WERI-Rb-1 (cell line): ENCODE measurements at places on chromosomes 13 and 19.

DNA sequence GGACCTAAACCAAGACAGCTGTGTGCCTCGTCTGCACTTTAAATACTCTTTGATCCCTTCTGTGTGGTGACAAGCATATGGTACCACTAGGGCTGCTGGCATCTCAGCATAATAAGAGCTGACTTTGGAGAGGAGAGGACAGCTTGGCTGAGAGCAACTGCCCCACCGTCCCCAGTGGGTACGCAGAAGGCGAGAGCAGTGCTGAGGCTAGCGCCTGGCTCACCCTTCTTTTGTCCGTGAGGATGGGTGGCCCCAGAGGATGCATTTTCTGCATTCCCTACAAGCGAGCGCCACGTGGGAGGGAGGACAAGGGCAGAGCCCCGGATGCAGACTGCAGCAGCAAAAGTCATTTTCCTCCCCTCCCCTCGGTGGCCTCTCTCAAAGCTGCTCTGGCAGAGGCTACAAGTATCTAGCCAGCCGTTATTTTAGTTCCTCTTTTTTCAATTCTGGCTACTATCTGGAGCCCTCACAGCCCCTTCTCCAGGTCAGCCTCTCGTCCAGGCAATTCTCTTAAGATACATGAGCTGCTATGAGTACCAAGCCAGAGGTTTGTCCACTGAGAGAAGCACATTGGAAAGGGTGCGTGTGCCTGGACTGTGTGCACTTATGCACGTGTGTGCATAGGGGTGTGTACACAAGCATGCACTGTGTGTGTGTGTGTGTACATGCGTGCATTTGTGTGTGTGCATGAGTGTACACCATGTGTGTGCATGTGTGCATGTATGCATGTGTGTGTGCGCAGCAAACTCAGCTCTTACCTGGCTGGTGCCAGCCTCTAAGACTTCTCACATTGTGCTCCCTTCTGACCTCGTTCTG, 51.3 kb downstream of the RAB20 start:
- no peak for DNase-seq

- peak; percentile 64 for DNase-seq
Measured at GRCh38 chr19:47512183-47512947, 2.5 kb downstream of the NAPA start.

- no peak for DNase-seq
Measured at GRCh38 chr13:31236211-31236786, 36.5 kb downstream of the B3GLCT start.

DNA sequence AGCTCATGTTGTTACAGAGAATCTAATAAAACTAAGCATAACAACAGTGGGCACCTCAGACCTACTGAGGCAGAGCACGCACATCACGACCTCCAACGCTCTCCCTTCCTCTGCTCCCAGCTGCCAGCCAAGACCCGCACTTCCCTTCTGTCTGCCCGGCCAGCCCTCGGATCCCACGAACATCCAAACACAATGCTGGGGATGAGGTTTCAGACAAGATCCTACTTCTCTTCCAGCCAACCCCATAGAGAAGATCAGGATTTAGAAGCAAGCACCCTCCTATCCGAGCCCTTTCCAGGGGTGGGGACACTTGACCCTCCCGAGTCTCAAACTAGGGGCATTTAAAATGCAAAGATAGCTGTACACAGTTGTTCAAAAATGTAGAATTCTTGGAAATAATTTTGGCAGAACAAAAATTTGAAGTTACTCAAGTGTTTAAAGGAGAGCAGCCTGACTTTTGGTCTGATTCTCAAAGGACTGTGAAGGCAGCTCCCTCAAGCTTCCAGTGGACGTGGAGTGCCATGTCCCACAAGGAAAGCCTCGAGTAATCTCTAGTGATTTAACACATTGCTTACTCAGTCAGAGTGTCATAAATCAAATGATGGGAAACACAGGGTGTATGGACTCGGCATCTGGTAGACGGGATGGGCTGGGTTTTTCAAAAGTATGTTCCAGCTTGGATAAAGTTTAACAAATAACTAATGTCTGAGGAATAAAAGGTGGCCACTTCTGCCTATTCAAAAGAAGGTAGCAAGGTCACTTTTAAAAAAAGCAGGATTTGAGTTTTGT, 32.8 kb downstream of the ANKRD10 start:
- DNase-seq = peak; percentile 37

DNA sequence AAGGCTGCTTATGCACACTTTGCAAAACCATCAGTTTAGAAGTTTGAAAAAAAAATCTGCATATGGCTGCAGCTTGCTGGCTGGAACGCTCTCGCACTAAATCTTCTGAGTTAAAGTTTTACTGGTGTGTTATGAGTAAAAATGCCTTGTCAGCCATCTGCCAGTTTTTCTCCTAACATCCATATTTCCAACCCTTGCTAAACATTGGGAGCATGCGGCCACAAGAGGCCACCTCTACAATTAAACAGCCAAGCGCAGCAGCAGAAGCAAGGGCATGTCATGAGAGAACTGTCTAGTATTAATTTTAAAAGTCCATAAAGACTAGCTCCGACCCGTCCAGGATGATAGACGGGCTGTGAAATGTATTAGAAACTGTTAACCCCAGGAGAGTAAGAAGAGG, 248.3 kb downstream of the TSHZ3 start:
- no peak for DNase-seq

GRCh38 chr13:44317752-44318151, 55.9 kb upstream of the SERP2 start:
- DNase-seq = no peak

DNA sequence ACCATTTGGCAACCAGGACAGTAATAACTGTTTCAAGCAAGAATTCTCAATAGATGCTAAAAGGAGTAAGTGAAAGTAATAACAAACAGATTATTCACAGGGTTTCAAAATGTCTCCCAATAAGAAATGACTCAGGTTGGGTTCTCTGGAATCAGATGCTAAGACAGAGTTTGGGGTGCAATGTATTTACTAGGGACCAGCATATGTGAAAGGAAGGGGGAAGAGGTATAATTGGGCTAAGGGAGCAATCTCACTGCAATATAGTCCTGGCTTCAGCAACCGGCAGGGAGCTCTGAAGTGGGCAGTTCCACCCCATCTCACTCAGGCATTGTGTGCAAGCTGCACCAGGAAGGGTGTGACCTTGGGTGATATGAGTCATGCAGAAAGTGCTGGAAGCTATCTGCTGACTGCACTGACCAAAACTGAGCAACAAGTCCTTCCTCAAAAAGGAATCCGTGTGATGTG, 23.4 kb downstream of the ZDHHC20 start:
- no peak for DNase-seq

- DNase-seq = no peak
Measured at GRCh38 chr13:109348519-109349258, 437.7 kb downstream of the IRS2 start.

GRCh38 chr19:6967967-6968366, 53.3 kb downstream of the MBD3L2B start:
- DNase-seq = no peak
